ENCODE measurements at places on chromosomes 2 and 18.
A peak's percentile ranks its signal among the peaks of the same experiment; 100 is the strongest.

DNA sequence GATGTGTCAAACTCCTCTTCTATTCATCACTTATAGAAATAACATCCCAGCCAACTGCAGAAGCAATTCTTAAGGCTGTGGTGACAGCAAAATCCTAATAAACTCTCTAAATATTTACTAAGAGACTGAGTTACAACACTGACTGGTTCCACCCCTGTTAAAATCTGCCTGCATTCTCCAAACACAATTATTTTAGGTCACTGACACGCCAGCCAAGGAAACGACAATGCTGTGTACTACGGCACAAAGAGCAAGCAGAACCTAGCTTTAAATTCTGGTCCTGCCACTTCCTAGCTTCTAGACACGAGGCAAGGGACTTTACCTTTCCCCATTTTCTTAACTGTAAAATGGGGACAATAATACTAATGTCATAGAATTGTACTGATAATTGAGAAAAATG is 4.1 kb downstream of the CYRIA start:
- DNase-seq = peak; percentile 7

DNA sequence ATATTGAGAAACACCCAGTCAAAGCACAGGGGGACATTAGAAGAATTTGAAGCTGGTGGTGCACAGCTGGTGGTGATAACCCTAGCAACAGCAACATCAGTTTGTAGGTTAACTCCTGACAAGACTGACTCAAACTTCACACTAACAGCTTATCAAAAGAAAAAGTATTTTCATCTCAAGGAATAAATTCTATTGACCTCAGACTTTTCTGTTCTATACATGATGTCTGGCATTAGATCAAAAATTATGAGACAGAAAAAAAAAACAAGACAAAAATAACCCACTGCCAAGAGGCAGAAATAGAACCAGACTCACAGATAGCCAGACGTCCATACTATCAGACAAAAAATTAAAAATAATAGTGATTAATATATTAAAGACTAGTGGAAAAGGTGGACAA is 126.1 kb downstream of the COL6A3 start:
- DNase-seq = no peak

DNA sequence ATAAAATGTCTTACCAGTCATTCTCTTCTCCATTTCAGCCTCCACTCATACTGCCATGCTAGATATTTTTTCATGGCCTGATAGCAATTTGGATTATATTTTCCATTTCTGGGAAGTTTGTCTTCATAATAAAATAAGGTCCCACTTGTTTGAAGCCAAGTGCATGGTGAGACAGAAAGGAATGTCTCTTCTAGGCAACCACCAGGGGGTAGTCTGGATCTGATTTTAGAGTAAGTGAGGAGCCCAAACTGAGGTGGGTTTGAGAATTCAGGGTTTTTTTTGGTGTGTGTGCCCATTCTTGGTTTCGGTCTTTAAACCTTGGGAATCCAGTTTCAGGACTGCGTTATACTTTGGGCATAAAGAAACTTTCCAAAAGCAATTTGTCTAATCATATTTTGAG is 315.5 kb downstream of the RPRM start:
- no peak for DNase-seq

- no peak for DNase-seq
Observed at GRCh38 chr2:160417745-160418397, 75.7 kb downstream of the RBMS1 start.

DNA sequence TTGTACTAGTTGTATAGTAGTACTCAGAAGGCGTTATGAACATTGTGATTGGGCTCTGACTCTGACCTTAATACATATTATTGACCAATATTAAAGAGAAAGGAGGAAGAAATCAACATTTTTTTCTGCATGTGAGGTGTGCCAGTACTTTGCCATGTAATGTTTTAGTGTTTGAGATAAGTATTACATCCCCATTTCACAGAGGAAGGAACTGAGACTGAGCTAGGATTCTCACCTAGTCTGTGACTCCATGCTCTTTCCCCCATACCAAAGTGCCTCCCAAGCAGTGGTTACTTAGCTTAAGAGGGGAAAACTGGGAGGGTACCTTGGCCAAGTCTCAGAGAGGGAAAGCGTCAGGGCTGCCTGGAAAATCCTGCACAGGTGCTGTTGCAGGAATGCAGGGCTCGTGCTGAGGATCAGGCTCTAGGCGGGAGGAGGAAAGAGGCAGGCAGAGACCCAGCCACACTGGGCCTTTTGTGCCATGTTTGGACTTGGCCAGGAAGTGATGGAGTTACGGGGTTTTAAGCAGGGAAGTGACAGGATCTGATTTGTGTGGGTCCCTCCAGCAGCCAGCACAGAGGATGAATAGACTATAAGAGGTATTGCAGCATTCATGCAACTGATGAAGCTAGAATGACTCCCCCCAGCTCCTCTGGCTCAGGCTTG is 1.7 kb downstream of the PNKD start:
- no peak for DNase-seq

DNA sequence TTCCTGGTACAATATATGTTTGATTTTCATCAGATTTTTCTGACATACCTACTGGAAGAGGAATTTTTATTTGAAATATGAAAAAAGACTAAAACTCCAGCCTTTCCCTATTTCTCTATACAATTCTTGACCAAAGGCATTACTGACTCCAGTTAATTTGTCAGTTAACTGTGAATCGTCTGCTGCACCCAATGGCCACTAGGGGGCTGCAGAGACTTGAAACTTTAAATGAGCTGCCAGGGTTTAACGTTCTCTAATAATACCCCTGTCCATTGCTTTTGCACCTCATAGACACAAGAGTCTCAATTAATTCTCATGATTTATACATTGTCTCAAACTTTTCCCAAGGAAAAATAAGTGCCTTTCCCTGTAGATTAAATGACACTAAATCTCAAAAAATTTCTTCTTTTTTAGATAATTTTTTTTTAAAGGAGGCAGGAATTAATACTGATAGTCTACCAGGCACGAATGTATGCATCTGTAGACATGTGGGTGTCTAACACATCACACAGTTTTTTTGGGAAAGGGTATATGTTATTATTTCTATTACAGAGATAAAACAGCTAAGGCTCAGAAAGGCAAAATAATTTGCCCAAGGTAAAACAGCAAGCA is 1.8 kb upstream of the ALK start:
- peak; percentile 10 for DNase-seq

- DNase-seq = no peak
Observed at GRCh38 chr18:53772293-53772692, 452.2 kb downstream of the MBD2 start.

DNA sequence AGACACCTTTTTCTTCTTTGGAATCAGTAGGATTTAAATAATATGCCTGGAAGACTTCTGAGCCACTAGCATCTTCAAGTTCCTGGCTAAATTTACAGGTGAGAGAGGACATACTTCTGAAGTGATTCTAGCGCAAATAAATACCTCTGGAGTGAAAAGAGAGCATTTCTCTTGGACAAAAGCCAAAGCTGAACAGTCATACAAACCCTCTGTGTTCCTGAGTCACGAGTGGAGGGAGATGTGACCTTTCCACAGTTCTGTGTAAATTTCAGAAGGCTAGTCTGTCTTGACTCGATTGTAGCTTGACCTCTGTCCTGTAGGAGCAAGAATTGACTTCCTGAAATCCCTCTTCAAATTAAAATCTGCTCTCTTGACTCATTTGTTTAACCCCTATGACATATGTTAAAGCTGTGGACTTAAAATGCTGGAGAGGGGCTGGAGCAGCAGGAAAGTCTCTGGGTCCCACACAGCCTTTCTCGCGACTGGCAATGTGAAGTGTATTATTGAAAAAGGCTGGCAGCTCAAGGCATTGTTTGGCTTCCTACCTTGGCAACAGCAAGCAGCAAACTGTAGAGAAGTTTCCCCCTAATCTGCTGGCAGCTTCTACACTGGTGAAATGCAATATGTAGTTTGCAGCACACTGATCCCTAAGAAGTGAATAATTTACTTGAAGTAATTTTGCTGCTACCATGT is 79.6 kb upstream of the GCFC2 start:
- no peak for DNase-seq

DNA sequence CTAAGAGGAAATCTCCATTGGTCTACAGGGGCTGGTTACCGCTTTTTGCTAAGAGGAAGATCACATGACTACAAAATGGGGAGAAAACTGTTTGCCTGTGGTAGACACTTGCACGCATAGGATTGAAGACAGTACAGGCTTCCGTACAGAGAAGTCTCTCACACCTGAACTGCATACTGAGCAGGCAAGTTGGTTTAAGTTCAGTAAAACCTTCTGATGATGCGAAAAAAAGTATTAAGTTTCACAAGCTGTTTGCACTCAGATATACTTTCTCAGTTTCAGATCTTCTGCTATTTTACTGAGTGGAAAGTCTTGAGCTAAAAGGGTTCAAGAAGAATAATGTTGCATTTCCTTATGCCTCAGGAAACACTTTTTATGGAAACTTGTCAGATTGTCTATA is 292.2 kb upstream of the MC4R start:
- DNase-seq = no peak

- DNase-seq = no peak
Observed at GRCh38 chr2:54864096-54864495, 140.6 kb downstream of the EML6 start.

DNA sequence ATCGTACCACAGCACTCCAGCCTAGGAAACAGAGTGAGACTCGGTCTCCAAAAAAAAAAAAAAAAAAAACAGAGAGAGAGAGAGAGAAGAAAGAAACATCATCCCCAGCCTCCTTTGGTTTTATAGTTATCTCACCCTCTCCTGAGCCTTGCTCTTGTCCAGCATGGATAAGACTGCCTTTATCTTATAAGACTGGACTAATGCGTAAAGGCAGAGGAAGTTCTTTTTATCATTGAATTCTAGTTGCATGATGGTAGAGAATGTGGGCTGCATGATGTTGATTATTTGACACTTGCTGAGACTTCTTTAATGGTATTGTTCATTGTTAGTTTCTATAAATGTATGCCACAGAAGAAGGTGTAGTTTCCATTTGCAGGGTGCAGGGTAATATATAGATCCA is 124.4 kb downstream of the ZBTB7C start:
- DNase-seq = no peak

DNA sequence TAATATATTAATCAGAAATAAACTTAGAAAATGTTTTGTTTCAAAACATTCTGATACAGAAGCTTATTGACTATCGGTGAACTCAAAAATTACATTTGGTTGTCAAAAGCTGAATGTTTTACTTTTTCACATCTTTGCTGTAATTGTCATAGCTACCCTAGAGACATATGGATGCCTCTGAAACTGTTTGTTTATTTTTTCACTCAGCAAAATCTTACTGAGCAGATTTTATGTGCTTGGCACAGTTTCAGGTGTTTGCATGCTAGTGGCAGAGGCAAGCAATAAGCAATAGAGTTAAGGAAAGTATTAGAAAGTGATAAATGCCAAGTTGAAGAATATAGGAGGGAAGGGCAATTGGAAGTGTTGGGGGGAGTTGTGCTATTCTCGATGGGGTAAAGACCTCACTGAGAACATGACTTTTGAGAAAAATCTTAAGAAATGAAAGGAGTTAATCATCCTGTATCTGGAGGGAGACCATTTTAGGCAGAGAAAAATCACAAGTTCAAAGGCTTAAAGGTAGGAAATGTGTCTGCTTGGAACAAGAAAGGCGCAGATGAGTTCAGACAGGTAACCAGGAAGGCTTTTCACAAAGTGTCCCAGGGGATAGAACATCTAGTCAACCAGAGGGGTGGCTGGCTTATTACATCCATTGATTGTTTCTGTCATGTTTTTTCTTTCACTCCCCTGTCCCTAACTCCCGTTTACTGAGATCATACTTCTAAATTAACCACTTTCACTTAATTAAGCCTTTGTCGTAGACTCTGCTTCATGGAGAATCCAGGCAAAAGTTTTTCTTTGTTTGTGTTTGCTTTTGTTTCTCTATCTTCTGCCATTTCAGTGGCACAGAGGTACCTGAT is 27.2 kb upstream of the COBLL1 start:
- DNase-seq = no peak

DNA sequence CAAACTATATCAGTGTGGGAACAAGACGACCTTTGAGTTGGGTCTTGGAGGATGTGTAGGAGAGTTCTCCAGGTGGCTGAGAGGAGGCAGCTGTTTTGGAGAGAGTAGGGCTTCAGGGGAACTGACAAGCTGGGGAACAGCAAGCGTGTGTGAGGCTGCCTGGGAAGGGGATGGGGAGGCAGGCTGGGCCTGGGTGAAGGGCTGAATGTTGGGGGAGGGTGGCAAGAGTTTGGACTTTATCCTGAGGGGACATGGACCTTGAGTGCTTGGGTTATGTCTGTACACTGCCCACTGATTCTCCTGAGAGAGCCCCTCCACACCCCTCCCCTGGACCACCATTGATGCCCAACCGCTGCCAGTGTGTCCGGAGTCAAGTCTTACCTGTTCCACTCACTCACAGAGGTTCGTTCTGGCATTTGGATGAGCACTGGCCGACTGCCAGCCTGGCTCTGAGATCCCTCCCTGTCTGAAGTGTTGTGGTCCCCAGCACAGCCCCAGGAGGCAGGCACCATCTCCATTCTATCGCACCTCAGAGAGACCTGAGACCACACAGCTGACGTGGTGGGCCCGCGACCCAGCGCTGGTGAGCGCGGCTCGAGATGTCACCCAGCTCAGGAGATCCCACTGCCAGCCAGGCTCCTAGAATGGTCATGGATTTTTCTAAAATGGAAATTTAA is 59.5 kb downstream of the DCDC2C start:
- DNase-seq = no peak

- no peak for DNase-seq
Observed at GRCh38 chr18:54914816-54915215, 44.4 kb downstream of the CCDC68 start.

DNA sequence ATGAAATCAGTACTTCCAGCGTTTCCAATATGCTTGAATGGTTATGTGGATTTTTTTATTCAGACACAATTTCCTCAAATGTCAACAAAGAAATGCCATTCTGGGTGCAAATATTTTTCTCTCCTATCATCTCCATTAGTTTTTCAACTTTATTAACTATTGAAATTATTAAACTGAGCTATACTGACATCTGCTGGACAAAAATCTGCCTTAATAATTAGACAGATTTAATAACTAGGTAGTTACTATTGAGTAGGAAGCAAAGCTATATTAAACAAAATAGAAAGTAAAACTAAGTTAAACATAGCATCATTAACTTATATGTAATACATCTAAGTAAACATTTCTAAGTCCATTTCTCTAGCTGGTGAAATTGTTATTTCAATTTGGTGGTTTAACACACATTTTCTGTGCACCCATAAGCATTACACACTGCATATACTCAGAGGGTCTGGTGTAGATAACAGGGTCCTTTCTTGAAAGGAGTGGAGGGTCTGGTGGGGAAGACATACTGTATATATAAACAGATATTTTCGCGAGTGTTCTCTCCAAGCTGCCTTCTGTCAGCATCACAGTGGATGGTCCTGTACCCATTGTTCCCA is 77.0 kb downstream of the LANCL1 start:
- DNase-seq = no peak

Measured in C1 segment of cervical spinal cord (tissue), 14 donors.